ENCODE measurements at places on chromosomes 2 and 18. TPM values are rescaled to one million over a fixed set of nuclear protein-coding genes. Genes with fewer than 3 reads are reported as not detected.

DNA sequence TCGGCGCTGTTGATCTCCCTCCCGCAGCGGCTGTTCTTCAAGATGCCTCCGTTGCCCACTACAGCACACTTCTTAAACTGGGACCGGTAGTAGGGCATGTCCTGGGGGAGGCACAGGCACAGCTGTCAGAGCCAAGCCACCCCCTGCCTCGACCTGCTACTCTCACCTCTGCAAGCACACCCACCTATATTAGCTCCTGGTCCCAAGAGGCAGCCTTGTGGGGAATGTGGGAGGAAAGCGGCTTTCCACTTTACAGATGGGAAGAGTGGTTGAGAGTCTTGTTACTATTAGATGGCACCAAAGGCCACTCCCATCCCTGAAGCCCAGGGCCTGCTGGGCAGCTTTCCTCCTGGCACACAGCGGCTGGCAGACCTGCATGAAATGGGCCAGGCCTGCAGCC, 29.2 kb upstream of the LOXHD1 start:
- DNase-seq, result no peak

- peak; percentile 44 for DNase-seq
Measured at GRCh38 chr2:241680827-241681599, 5.6 kb downstream of the DTYMK start.

DNA sequence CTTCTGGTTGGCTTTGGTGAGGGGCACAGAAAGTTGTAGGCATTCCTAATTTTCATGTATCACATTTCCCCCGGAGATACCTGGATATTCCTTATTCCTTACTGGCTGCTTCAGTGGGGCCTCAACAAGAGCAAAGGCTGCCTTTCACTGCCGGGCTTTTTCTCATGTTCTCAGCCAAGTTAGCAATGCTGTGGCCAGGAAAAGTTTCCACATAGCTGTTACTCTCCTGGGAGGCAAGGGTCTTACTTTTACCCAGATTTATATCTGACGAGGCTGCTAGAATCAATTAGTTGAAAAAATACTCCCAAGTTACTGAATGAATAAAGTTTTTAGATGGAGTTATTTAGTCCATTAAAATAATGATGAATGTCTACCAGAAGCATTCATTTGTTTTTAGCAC, 230.5 kb downstream of the ZNF407 start:
- no peak for DNase-seq

- DNase-seq, result no peak
Measured at GRCh38 chr2:55922291-55922907, 1.2 kb downstream of the EFEMP1 start.

DNA sequence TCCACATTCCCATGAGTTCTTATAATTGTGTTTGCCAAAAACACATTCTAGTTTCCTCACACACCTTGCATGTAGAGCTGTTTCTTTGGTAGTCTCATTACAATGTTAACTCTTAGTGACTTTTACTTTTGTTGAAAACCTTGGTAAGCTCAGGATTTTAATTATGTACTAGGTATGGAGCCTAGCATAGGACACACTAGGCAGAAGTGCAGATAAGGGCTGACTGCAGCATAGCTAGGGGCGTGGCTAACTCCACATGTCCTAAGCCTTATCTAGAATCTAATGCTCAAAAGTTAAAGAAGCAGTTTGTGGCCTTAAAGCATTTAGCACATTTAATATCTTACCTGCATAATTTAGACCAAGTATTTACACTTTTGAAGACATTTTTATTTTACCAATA, 153.7 kb upstream of the FBXO11 start:
- DNase-seq, result no peak

DNA sequence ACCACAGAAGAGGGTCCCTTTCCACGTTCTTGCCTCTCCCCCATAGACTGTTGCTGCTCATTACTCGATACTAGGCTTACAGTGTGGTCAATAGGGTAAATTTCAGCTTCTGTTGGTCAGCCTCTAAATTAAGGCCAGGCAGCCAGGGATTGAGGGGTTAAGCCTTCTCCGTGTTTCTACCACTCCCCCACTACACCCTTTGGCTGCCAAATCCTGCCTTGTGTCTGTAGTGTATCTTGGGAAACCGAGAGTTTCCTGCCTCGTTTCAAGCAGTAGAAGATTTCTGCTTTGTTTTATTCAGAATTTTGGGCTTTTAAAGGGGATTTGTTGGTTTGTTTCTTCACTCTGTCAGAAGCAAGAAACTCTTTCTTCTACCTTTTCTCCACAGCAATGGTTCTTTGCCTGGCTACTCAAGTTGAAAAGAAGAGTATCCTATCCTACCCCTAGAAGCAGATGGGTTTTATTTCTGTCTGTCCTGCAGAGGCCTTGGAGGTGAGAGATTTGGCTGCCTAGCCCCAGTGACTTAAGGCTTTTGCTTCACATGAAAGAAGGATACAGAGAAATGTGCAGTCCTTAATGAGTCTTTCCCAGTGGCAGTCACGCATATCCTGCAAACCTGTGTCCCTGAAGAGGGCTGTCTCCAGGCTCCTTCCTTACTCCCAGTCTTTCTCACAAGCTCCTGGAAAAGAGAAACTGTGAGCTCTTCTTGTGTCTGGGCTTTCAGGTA, 261.5 kb upstream of the TANK start:
- DNase-seq, result no peak

DNA sequence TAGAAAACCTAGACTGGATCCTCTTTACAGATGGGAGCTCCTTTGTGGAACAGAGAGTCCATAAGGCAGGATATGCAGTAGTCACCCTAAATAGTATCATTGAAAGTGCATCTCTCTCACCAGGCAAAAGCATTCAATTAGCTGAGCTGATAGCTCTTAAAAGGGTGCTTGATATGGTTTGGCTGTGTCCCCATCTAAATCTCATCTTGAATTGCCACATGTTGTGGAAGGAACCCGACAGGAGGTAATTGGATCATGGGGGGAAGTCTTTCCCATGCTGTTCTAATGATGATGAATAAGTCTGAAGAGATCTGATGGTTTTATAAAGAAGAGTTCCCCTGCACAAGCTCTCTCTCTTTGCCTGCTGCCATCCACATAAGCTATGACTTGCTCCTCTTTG, 96.2 kb upstream of the RMP24 start:
- DNase-seq, result no peak

DNA sequence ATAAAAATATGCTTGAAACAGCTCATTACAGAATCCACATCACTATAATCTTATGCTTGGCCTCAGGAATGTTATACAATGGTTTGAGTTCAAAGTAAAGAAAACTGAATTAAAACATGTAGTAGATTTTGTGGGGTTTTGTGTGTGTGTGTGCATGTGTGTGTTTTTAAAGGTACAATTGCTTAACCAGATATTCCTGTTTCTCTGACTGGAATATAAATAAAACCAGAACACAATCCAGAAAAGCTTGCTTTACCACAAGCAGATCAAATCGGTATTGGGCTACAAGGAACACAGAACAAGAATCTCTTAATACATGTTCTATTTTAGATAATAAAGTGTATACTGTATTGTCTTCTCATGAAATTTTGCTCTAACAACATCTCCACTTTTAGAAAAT, 110.0 kb downstream of the TMEM247 start:
- DNase-seq, result no peak

DNA sequence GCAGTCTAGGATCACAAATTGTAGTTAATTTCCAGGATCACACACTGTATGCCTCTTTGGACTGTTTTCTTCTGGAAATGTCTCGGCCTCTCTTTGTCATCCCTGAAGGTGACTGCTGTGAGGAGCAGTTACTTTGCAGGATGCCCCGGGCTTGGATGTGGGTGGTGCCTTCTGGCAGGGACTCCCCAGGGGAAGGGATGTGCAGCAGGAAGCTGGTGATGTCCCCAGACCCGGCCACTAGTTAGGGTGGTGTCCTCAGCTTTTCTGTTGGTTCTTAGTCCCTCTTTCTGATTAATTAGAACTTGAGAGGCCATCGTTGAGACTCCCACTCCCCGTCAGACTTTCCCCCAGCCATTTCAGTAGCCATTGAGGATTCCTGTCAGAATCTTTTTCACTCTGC, 286.6 kb upstream of the HDAC4 start:
- DNase-seq, result no peak

DNA sequence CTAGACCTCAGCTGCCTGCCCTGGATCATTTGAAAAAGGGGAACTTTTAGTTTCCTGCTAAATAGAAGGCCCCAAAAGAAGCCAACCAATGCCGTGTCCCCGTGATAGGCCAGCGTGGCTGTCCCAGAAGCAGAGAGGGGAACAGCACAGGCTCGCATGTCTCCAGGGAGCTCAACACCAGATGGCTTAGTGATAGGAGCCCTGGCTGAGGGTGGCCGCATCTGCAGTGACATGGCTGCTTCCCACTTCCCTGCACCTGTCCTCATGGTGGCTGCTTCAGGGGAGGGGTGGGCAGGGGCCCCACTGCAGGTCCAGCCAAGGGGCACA, 79.6 kb downstream of the MBP start:
- no peak for DNase-seq

DNA sequence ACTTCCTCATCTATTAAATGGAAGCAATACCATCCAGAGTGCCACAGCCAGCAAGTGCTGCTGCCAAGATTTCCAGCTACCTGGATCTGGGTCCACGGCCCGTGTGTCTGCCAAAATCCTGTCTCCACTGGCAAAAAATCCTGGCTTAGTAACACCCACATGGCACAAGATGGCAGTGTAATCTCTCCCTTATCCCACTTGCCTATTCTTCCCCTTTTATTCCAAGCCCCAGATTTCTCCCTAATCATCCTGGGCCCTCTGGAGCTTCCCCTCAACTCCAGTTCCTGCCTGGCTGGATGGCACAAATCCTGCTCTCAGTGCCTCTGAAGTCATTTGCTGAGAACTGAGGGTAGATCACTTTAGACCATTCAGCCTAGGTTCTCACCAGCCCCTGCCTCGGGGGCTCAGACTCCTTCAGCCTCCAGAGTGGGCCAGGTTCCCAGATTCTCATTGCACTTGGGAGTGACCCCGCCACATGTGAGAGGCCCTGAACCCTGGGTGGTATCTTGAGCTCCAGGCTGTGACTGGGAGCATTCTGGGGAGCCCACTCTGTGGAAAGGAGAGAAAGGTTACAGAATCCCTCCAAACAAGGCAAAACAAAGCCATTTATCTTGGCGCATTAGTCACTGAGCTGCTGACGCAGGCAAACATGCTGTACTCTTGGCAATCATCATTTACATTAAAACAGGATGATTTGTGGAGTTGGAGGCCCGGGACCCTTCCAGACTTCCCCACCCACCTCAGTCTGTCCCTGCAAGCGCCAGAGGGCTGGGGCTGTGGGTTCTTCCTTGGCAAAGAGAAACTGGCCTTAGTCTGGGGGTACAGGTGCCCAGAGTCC, 325.8 kb downstream of the DYSF start:
- DNase-seq, result peak; percentile 75

GRCh38 chr18:28030458-28030857, 146.5 kb downstream of the CDH2 start:
- DNase-seq, result no peak

DNA sequence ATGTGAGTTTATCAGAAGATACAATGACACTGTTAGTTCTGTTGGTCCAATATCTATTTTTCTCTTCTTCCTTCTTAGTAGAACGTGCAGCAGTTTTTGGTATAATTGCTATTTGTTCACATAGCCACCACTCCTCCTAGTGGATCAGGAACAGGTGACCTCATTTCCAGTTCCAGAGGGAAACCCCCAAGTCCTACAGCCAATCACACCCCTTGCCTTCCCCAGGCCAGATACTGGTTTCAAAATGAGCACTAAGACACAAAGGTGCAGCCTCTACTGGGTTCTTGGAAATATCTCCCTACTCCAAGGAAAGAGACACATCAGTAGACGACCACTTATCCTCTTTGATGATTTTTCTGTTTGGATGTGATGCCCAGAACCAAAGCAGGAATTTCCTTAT, 103.2 kb downstream of the TCF4 start:
- no peak for DNase-seq

GRCh38 chr2:218218268-218219185, 1.5 kb downstream of the ARPC2 start:
- peak; percentile 8 for DNase-seq

DNA sequence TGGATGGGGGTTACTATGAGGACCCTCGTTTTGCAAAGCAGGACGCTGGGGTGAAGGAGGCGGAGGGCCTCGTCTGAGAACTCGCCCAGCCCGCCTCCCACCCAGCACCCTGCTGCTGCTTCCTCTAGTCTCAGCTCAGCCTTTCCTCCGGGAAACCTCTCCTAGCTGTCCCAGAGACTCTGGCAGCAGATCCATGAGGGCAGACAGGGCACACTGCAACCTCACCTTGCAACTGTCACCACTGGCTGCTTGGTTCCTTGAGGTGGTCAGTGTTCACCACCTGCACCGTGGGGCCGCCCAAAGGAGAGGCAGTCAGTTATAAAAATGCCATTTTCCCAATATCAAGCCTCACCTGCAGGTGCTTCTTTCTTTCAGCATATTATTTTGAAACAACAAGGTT, 45.6 kb downstream of the PARD6G start:
- no peak for DNase-seq

DNA sequence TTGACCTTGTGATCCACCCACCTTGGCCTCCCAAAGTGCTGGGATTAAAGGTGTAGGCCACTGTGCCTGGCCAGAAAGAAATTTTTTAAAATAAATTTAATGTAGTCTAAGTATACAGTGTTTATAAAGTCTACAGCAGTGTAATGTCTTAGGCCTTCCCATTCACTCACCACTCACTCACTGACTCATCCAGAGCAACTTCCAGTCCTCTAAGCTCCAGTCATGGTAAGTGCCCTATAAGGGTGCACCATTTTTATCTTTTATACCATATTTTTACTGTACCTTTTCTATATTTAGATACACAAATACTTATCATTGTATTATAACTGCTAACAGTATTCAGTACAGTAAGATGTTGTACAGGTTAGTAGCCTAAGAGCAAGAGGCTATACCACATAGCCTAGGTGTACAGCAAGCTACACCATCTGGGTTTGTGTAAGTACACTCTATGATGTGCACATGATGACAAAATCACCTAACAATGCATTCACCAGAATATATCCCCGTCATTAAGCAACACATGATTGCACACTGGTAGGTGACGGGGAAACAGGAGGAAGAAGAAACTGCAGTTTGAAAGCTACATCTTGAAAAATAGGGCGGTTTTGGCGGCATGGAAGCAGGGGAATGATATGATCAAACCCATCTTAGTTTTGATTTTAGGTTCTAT, 105.1 kb upstream of the ITGB6 start:
- DNase-seq, result peak; percentile 58

DNA sequence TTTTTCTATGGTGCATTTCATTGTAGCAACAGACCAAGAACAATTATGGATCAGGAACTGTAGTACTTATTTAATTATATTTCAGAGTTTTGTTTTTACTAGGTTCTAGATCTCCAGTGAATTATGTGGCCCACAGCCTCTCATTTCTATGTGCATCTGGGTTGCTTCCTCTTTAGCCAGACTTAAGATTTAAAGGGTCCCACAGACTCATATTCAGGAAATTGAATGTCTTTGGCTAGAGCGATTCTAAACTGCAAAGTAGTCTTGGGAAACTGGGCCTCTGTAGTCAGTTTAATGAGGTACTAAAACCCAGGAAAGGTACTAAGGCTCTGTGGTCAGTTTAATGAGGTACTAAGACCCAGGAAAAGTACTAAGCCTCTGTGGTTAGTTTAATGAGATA, 94.4 kb downstream of the LYPD6B start:
- DNase-seq, result no peak

GRCh38 chr2:169732583-169733358, 861 bp upstream of the KLHL23 start:
- DNase-seq, result no peak

GRCh38 chr2:151916632-151917031, 88.4 kb upstream of the ARL5A start:
- DNase-seq, result no peak

FBXO15 gene
- not detected for total RNA-seq

PROKR1 gene
- not detected for total RNA-seq

CCDC121 gene
- 2.9 TPM for total RNA-seq

PFN4 gene
- 0.69 TPM for total RNA-seq

TNFAIP6 gene
- 1.5 TPM for total RNA-seq

FOXD4L1 gene
- not detected for total RNA-seq
